ENCODE measurements at places on chromosomes 2 and 18.

- no peak for DNase-seq
Observed at GRCh38 chr2:10033251-10034006, 9.9 kb upstream of the KLF11 start.

DNA sequence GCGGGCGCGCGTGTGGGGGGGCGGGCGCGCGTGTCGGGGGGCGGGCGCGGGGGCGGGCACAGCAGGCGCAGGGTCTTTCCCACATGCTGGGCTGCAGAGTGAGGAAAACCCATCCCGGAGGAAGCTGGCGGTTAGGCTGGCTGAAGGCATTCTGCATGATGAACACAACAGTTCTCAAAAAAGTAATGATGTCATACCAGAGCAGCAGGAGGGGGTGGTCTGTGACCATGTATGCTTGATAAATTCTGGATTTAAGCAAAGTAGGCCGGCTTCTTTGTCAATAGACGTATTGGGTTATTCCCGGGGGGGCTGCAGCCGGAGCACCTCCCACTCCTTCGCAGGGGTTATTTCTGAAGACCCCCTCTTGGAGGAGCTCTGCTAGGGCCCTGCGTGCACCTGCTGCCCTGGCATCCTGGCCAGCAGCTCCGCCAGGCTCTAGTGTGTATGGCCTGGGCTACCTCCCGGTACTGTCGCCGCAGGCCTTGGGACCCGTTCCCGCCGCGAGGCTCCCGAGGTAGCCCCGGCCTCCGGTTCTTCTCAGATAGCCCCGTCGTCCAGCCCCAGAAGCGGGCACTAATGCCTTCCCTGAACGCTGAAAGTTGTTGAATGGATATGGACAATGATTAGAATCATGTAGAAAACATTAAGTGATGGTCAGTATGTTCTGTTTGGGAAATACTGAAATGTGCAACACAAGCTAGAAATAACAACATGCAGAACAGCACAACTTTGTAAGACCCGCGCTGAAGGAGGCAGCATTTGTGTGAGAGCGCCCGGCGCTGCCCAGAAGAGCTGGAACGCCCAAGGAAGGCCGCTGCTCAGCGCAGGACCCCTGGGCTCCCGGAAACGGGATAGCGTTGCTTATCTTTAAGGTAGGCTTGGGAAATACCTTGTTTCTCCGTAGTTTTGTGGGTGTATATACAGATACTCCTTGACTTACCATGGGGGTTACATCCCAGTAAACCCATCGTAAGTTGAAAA, 101.4 kb upstream of the RAB6C start:
- no peak for DNase-seq

GRCh38 chr2:233184669-233185068, 66.8 kb upstream of the ATG16L1 start:
- no peak for DNase-seq

DNA sequence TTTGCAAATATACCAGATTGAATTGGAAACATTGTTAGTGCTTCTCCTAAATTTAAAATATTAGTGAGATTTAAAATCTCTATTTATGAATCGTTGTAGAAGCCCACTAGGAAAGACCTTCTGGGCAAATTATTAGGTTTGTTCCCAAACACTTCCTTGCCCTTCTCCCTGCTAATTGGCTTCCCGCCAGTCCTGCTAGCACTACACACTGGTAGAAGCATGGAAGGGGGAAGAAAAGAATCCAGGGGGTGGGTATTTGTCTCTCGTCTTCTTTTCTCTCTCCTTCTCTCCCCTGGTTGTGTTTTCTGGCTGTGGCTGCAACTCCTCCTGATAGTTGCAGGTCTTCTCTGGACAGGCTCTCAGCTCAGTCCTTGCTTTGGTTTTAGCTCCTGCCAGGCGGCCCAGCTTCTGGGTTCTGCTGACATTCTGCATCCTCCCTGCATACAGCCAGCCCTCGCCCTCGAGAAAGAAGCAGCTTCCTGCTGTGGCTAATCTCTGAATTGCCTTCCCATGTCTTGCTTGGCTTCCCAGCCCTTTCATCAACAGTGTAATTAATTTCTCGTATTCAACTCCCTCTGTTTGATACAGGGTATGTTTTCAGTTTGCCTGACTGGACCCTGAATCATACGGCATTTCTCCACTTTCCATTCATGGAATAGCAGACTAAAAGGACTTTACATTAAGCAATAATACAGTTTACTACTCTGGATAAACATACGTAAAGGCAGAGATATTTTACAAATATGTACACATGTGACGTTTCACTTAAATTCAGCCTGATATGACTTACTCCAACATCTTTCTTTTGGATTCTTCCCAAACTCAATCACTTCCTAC, 6.9 kb upstream of the PARD3B start:
- peak; percentile 51 for DNase-seq

GRCh38 chr2:6945821-6946220, 28.6 kb downstream of the RNF144A start:
- no peak for DNase-seq

- DNase-seq = no peak
Observed at GRCh38 chr18:12474876-12475275, 67.1 kb downstream of the PRELID3A start.

DNA sequence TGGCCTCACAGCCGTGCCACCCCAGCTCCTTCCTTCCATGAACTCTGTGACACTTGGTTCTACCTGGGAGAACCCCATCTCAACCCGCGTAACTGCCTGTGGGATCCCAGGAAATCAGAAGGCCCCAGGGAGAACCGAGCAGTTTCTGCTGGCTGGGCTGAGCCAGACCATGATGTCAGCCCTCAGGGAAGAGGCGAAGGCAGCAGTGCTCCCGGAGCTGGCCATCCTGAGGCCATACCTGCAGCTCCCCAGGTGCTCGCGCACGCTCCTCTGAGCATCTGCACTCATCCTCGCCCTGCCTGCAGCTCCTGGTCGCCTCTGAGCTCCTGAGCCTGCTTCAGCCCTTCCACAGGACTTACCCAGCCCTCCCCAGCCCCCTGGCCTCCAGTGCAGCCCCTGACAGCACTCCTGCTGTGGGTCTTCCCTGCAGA, 186.1 kb downstream of the SEPTIN10 start:
- DNase-seq = no peak

DNA sequence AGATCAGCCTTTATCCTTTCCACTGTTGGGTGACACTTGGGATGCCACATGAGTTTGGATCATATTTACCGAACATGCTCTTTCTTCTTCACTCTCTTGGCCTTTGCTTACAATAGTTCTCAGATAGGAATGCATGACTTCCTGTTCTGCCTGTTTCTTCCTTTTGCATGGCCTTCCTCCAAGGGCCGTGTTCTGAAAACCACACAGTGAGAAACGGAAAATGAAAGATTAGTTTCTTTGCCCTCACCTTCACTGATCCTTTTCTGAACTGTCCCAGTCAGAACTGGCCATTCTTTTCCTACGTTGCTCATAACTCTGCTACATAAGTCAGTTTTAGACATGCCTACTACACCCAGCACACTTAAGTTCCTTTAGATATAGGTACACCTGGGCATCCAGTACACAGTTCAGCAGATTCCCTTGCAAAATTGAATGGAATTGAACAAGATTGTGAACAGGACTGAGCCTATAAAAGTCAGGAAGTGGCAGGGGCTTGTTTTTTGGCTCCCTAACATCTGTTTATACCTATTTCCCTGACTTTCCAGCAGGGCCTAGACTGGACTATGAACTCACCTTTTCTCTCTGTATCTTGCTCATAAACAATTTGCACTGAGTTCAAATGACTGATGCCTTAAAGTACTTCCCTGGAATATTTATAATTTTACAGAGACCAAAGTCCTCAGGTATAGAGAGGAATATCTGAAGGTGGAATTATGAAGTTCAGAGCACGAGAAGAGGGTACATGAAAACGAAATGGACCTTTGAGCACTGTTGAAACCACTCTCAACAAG, 186.4 kb upstream of the ST6GAL2 start:
- no peak for DNase-seq

- DNase-seq = no peak
Observed at GRCh38 chr2:143953451-143954030, 566.4 kb downstream of the ZEB2 start.

- no peak for DNase-seq
Observed at GRCh38 chr2:173891315-173892037, 73.7 kb downstream of the SP3 start.

- no peak for DNase-seq
Observed at GRCh38 chr2:145287736-145288135, 767.8 kb upstream of the ZEB2 start.

- DNase-seq = no peak
Observed at GRCh38 chr18:43485545-43485963, 208.3 kb upstream of the SYT4 start.

- DNase-seq = no peak
Observed at GRCh38 chr18:25727281-25727985, 363.0 kb downstream of the SS18 start.

GRCh38 chr2:47662552-47662951, 120.4 kb upstream of the MSH6 start:
- DNase-seq = no peak

DNA sequence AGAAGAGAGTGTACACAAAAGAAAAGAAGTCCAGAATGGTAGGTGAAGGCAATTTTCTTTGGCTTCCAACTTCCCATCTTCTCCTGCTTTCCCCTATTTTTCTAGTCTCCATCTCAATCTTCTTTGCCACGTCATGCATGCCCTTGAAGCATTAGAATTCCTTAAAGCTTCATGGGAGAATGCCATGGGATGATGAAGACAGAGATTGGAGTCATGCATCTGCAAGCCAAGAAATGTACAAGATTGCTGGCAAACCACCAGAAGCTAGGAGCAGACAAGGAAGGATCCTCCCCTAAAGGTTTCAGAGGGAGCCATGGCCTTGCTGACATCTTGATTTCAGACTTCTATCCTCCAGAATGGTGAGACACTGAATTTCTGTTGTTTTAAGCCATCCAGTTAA, 305.9 kb downstream of the HRH4 start:
- no peak for DNase-seq

- no peak for DNase-seq
Observed at GRCh38 chr18:9221040-9221439, 84.5 kb downstream of the ANKRD12 start.

DNA sequence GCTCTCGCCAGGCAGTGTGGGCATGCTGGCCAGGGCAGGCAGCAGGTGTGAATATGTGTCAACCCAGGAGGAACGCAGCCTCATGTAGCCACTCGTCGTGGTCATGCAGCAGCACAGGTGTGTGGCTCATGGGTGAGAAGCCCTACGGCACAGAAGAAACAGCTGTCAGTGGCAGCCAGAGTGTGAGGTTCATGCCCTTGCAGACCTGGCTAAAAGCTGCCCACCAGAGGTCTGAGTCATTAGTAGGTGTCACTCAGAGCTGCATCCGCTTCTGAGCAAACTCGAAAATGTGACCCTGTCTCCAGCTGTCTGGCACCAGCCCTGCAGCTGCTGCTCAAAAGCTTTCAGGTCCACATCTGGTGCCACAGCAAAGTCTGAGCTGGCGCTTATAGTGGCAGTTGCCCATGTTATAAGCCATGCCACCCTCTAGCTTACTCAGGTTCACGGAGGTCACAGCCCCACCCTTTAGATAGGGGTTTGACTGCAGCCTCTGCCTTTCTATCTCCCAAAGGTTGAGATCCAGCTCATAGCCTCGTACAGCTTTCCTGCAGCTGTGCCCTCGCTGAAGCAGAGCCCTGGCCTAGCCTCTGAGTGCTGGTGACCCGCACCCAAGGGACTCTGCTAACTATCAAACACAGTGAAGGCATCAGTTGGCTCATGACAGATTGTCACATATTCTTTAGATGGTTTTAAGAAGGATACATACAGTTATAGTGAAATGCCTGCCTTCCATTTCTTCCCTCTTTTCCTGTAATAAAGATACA, 195.0 kb downstream of the CCDC102B start:
- DNase-seq = no peak

DNA sequence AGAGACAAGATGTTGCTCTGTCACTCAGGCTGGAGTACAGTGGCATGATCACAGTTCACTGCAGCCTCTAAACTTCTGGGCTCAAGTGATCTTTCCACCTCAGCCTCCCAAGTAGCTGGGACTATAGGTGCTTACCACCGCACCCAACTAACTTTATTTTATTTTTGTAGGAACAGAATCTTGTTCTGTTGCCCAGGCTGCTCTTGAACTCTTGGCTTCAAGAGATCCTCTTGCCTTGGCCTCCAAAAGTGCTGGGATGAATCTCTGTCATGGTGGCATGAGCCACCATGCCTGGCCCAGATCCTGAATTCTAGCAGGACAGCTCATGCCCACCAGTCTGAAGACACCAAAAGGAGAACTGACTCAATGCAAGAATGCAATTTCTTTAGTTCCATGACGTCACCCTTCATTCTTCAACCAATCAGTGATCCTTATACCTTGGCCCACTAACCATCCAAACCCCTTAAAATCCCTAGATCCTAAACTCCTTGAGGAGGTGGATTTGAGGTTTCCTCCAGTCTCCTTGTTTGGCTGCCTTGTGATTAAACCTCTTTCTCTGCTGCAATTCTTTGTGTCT, 25.6 kb upstream of the CXXC1 start:
- DNase-seq = no peak

GRCh38 chr18:63098018-63098981, 221.3 kb downstream of the BCL2 start:
- no peak for DNase-seq

GRCh38 chr18:8455661-8456614, 153.3 kb upstream of the RAB12 start:
- no peak for DNase-seq

DNA sequence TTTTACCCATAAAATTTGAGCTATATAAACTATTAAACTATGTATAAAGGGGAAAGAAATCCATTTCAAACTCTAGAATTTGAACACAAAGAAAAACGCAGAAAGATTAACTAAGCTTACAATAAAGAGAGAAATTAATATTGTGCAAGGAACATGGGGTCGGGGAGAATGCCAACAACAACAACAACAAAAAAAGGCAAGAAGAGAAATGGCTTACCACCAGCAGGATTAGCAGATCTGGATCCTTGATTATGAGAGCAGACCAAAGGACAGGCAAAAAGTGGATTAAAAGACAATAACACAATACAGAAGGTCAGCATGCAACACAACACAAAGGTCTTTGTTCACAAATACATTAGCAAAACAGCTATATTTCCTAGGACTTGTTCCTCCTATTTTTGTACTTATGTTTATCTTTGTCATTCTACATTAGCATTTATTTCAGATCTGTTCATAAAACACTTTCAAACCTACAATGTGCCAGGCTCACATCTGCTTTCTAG, 103.4 kb upstream of the RNU4ATAC start:
- no peak for DNase-seq

GRCh38 chr2:234394450-234394849, 102.4 kb downstream of the ARL4C start:
- no peak for DNase-seq

DNA sequence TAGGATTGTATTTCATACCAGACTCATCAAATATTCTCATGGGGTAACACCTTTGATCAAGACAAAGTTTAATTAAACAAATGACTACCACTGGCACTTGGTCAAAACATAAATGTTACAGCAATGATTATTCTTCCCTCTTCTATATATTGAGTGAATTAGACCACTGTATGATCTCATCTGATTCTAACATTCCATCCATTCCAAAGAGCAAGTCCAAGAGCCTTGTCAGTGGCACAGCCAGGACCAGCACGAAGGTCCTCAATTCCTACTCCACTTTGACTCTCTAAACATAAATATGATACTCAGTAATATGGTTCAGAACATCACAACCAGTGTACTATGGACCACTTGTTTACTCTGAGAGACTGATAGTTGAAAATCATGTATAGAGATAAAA, 86.4 kb downstream of the AP1S3 start:
- no peak for DNase-seq

All from COR-L47 (cell line).